ENCODE measurements at places on chromosomes 16 and 17. TPM values are rescaled to one million over a fixed set of nuclear protein-coding genes. Genes with fewer than 3 reads are reported as not detected.

Gene ABCA5
- total RNA-seq: 14.5 TPM

Gene PPY
- not detected for total RNA-seq

Gene CAVIN1
- total RNA-seq: 1.7 TPM

Gene TEKT5
- not detected for total RNA-seq

DNA sequence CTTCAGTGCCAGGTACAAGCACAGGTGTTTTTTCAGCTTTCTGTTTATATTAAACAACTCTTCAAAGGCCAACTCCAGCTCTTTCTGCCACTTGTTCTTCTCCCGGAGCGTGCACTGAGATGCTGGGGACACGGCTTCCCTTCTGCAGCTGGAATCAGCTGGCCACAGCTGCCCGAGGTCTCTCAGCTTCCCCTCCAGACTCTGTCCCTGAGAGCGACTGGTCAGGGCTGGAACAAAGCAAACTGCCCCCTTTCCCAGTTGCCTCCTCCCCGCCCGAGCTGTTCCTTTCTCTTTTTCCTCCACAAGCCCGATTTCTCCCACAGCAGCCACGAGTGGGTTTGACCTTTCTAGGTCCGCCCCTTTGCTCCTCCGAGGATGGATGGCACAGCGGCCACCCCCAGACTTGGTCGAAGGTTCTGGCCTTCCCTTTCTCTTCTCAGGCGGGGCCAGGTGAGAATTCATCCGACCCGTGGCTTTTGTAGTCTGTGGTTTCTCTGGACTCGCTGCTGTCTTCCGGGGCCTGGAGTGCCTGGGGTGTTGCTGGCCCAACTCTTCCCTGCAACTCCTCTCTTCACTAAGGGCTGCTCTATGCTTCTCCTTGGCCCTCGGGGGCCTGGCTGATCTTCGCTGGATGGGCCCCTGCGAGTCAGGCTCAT, 11.5 kb downstream of the CEP295NL start:
- no peak for DNase-seq

- DNase-seq: no peak
Observed at GRCh38 chr16:23692190-23692837, 13.6 kb downstream of the PLK1 start.

DNA sequence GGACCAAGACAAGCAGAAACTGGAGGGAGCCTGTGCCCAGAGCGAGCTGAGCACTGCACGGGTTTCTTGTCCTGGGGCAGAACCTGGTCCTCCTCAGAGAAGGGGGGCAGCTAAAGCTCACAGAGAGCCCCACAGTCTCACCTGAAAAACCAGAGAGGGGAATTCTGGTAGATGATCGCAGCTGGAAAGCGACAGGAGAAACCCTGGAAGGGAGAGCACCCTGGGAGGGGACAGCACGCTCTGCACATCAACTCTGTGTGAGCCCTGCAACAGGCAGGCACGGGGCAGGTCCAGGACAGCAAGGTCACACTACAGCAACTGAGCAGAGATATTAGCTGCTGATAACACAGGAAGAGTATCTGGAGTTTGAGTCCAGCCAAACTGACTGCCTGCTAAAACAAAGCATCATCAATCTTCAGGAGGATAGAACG, 18.2 kb downstream of the ZCCHC14 start:
- no peak for DNase-seq

- no peak for DNase-seq
Observed at GRCh38 chr17:70863436-70864248, 694.3 kb downstream of the KCNJ2 start.

All from activated CD8-positive, alpha-beta T cell treated with anti-CD3 and anti-CD28 coated beads, Interleukin-2, amount 10 ng/mL, durations not matched to agents 7 days and 5 days (primary cell).